Colonic mucosa (tissue), 4 donors: ENCODE measurements at places on chromosomes 12 and 14.
A peak's percentile ranks its signal among the peaks of the same experiment; 100 is the strongest.

DNA sequence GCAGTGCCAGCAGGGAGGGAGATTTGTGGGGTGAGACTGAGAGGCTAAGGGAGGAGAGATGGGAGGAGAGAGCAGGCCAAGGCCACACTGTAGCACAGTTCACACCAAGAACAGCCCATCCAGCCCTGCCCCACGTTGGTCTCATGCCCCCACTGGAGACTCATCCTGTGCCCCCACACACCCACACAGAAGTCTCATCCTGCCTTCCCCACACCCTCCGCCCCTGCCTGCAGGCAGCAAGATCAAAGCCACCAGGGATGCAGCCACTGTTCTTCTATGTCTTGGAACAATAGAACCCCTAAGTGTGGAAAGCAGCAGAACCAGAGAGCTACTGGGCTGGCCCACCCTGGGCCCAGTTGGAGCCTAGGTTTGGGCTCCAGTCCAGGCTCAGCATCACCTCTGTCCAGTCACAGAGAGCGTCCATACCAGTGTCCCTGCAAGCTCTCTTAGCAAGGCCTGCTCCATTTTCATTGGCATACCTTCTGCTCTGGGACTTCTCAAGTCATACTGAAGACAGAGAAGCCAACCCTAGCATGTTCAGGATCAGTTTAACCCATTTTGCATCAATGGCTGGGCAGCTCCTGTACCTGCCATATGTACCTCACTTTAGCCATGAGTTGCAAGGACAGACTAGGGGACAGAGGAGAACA, 31.7 kb upstream of the HDAC7 start:
- no peak for DNase-seq

- no peak for DNase-seq
These were observed 1241.4 kb upstream of the TMEM132C start for GRCh38 chr12:127025545-127025944.

GRCh38 chr12:6069437-6070093, 54.9 kb downstream of the VWF start:
- no peak for DNase-seq

- DNase-seq = peak; percentile 66
These were observed 52.9 kb upstream of the OR9K2 start for GRCh38 chr12:55073043-55074022.

DNA sequence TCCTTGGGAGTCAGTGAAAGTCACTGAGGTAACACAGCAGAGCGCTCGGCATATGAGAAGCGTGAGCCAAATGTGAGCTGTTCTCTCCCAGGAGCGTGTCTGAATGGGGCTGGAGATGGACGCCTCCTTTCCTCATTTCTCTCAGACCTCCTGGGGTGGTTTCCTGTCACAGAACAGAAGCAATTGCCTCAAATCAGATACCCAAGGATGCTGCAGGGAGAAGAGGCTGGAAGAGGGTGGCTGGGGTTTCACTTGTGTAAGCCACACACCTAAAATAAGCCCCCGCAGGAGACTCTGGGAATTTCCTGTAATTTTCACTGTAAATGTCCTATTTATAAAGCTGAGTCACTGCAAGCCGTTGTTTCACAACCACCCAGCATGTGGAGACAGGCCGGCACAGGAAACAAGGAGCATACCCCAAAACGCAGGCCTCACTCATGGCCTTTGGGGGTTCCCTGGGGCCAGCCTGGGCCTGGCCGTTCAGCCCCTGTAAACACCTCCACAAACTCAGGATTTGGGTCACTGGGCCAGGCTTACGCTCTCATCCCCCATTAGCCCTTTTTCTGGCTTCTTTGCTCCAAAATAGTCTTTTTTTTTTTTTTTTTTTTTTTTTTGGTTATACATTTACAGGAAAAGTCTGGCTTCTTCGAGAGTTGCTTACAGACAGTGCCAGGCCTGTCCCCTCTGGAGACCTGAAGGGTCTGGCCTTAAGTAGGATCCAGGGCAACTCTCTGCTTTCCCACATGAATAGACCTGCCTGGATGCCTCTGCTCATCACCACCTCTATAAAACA, 55.3 kb downstream of the VCPKMT start:
- DNase-seq = peak; percentile 48
